ENCODE measurements at places on chromosomes 11 and 22. TPM values are rescaled to one million over a fixed set of nuclear protein-coding genes. Genes with fewer than 3 reads are reported as not detected.

CALCA gene
- not detected for total RNA-seq

CD3E gene
- 3.4 TPM for total RNA-seq

SCO2 gene
- total RNA-seq, result 5.1 TPM

LRRC10B gene
- total RNA-seq, result 1.3 TPM

FCHSD2 gene
- 4.1 TPM for total RNA-seq

CHRNA10 gene
- total RNA-seq, result 0.38 TPM

KRTAP5-9 gene
- total RNA-seq, result not detected

PRR5 gene
- total RNA-seq, result 22.2 TPM

C11orf21 gene
- 0.76 TPM for total RNA-seq

Measured in esophagus squamous epithelium (tissue), 5 donors.